Upper lobe of left lung (tissue), 6 donors: ENCODE measurements at places on chromosomes 12 and 14.

DNA sequence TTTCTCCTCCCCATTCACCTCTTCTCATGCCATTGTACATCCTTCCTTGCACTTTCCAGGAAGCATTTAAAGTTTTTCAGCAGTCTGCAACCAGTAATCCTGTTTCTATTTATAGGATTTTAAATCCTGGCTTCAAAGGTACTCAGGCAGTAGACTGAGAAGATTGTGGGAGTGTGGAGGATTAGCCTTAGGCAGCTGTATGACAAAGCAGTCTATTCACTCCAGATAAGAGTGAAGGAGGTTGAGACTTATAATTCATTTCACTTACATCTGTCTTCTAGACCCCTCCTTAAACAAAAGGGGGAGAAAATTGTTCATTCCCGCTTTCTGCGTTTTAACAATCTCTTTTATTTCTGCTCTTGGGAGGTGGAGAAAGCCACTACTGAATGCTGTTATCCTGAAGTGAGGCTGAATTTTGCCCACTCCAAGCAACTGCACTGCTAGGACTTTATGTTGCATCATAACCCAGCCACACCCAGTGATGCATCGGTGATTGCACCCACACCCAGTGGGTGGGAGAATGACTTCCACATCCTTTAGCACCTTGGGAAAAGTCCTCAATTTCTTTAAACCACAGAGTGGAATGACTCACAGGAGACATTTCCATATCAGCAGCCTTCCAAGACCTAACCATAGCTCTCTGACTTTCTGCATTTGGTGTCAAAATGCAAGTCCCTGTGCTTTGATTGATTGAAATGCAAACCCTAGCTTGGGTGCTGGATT lies 382.5 kb upstream of the ATP2B1 start:
- DNase-seq = peak; percentile 26

DNA sequence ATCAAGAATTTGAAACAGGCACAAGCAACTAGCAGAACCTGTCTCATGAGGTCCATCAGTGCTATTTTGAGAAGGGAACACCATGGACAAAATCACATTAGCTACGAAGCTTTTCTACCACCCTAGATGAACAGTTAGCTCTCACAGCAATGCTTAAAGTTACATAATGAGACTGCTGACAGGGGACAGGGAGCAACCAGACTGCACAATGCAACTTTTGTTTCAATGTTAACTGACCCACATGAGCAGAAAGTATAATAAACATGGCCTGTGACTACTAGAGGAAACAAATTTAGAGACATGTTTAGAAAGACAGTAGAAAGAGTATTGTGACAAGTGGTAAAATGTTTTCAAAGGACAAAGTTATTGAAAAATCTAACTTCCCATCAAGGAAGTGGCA lies 282.8 kb downstream of the CEP128 start:
- DNase-seq = no peak

DNA sequence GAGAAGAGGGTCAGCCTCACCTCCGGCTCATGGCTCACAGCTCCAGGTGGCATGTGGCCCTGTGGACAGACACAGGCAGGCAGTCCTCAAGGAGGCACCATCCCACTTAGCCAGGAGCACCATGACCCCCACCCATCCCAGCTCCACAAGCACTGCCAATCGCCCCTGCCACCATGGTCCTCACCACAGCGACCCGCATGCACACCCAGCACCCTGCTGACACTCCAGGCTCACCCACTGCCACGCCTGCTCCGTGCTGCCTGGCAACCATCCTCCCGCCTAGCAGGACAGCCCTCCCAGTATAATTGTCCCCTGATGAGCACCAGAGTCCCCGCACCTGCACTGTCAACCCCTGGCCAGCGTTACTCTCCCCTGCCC lies 50.9 kb downstream of the TRPV4 start:
- peak; percentile 65 for DNase-seq

DNA sequence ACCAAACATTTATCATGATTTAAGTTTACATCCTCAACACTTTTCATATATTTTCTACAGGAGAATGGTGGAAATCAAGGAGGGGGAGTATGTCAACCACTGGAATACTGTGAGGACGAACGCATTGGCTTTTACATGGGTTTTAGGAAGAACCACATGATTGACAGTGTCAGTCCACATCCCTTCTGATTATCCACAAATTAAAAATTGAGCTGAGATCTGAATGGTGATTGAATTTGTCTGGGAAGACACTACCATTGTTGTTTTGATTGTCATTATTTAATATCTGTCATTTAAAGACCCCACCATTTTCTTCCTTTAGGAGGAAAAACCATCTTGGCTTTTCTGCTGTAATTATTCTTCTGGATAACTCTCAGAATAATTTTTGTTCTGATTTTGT lies 31.3 kb upstream of the KLRF1 start:
- DNase-seq = no peak

- DNase-seq = no peak
Observed at GRCh38 chr14:94406910-94407309, 18.5 kb upstream of the SERPINA1 start.

DNA sequence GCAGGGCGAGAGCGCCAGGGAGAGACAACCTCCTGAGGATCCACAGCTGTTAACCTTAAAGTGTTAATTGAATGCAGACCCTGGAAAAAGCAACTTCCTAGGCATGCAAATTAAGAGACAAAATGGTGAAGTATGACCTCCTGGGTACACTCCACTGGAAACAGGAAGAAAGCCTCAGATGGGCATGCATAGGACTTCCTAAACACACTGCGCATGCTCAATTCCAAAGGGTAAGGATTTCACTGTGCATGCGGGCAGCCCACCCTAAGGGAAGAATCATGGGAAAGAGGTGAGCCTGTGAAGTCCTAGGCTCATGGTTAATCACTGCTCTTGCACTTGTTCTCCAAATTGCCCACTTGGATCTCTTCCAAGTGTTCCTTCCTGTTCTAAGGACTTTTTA lies 80.5 kb upstream of the CAPRIN2 start:
- no peak for DNase-seq

DNA sequence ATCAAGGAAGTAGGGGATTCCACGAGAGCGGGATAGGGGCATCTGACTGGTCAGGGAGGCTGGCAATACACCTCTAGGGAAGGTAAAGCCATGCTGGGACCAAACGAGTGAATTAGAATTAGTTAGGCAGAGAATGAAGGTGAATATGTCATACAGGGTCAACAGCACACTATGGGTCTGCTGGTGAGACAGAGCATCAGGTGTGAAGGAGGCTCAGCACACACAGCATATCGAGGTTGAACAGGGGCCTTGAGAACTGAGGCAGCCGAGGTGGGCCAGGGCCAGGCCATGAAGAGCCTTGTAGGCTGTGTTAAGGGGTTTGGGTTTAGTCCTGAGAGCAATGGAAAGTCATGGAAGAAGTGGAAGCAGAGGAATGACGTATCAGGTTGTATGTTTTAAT lies 137.8 kb downstream of the PRKCH start:
- no peak for DNase-seq

GRCh38 chr14:25833341-25834126 lies 764.3 kb downstream of the NOVA1 start:
- no peak for DNase-seq

- no peak for DNase-seq
Observed at GRCh38 chr14:63224196-63224595, 20.0 kb downstream of the RHOJ start.

DNA sequence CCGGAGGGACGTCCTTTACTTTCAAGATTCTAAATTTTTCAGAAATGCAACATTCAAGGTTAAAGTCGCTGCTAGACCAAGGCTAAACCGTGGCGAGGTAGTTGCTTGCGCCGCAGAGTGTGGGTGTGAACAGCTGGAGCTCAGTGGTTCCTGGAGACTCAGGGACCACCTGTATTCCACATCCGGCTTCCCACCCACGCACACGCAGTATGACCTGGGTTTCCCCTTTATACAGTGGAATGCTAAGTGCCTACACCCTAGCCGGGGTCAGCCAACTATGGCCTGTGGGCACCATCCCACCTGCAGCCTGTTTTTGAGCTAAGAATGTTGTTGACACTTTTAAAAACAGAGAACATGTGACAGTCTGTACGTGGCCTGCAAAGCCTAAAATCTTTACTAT lies 42.9 kb upstream of the TESC start:
- no peak for DNase-seq

DNA sequence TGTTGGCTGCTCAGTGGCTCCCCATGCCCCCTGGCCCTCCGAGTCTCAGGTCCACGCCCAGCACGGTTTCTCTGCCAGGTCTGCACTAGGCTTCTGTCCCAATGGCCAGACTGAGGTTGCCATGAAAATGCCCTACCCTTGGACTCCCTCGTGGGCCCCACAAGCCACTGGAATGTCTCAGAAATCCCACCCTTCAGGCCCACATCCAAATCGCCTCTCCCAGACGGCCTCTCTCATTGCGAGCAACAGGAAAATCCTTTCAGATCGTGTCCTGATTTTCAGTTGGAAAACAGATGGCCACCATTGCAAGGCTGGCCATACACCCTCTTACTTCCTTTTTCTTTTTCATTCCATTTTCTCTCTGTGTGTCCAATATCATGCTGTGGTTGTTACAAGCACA lies 77.3 kb downstream of the IRF2BPL start:
- DNase-seq = no peak

- no peak for DNase-seq
Observed at GRCh38 chr14:89489761-89490437, 72.9 kb upstream of the FOXN3 start.

DNA sequence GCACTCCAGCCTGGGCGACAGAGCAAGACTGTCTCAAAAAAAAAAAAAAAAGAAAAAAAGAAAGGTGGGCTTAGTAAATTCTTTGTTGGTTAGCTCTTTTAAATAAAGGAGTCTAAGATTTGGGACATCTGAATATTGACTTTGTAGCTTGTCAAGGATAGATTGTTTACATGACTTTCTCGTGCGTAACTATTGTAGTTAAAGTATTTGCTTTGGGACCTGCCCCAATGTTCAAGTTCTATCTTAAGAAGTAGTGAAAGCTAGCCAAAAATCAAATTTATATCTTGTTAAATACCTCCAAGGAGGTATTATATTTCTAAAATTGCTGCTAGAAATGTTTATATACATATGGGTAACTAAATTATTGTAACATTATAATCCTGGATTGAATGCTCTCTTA lies 32.4 kb downstream of the PTPN21 start:
- DNase-seq = no peak

DNA sequence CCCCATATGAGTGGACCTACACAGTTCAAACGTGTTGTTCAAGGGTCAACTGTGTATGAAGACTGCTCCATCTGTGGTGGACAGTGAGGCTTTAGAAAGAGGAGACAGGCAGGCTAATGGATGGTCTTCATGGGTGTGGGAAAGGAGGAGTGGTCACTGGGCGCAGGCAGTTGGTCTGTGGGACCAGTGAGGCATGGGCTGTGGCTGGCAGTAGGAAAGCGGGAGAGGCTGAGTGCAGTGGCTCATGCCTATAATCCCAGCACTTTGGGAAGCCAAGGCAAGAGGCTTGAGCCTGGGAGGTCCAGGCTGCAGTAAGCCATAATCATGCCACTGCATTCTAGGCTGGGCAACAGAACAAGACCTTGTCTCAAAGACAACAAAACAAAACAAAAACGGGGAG lies 2.0 kb upstream of the NR4A1 start:
- DNase-seq = no peak

DNA sequence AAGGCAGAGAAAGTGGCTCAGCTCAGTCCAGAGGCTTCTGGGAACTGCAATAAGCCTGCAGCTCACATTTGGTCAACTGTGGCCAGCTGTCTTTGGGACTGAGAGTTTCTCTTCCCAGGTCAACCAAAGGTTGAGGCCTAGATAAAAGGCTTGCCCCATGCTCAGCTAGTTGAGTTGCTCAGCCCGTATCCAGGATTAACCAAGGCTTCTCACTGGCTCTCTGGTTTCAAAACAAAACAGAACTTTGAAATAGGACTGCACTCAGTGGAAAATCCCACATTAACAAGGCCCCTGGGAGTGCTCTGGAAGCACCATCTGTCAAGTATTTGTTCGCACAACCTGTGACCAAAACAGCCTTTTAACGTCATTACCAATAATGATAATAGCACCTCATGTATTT lies 40.3 kb upstream of the NUAK1 start:
- DNase-seq = no peak

DNA sequence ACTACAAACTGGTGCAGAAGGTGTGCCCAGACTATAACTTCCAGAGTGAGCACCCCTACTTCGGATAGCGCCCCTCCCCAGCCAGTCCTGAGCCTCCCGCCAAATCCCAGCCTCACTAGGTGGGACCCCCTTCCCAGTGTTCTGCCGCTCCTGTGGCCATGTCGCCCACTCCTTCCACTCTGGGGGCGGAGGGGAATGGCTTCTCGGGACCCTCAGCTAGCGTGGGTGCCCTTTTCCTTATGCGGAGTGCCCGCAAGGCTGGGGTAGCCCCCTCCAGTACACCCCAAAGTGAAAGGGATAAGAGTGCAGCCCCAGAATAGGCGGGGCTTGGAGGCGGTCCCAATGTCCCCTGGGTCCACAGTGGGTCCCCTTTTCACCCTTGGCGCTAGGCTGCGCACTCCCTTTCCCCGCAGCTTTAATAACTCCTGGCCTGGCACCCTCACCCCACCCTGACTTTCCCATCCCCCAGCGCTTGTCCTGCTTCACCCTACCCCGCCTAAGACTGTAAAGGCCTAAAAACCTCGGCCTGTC lies 3.8 kb upstream of the SHMT2 start:
- DNase-seq = no peak
